Right forelimb (tissue), 1 donor: ENCODE measurements at places on chromosomes 3 and 15.

DNA sequence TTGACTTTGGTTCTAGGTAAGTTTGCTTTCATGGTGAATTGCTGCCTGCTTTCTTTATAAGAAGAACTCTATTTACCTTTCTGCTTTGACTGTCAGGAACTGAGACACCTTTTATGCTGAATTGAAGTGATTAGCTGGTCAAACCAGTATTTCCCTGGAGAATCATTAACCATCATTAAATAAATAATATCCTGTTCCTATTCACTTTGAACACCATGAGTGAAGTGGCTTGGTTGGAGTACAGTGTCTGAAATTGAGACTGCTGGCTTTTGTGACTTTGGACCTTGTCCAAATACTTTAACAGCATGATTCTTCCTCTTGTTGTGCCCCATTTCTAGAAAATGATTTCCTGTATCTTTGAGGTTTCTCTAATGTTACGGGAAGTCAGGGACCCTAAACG is 5.6 kb upstream of the TMEM62 start:
- no peak for DNase-seq

DNA sequence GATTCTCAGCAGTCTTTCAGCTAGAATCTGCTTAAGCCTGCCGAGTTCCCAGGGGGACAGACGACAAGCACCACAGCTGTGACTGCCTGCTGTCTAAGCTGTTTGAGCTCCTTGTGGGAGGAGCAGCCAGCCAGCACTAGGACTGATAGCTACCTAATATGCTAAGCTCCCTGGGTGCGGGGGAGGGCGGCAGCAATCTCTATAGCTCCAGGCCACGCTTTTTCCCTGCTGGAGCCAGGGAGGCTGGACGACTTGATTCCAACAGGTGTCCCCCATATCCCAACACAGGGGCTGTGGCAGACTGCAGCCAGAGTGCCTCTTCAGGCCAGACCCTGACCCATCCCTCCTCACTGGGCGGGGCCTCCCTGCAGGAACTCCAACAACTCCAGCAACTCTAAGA is 134.1 kb upstream of the ARPP21 start:
- peak; percentile 55 for DNase-seq

- peak; percentile 48 for DNase-seq
Observed at GRCh38 chr3:52532517-52532837, 1.2 kb downstream of the NT5DC2 start.

DNA sequence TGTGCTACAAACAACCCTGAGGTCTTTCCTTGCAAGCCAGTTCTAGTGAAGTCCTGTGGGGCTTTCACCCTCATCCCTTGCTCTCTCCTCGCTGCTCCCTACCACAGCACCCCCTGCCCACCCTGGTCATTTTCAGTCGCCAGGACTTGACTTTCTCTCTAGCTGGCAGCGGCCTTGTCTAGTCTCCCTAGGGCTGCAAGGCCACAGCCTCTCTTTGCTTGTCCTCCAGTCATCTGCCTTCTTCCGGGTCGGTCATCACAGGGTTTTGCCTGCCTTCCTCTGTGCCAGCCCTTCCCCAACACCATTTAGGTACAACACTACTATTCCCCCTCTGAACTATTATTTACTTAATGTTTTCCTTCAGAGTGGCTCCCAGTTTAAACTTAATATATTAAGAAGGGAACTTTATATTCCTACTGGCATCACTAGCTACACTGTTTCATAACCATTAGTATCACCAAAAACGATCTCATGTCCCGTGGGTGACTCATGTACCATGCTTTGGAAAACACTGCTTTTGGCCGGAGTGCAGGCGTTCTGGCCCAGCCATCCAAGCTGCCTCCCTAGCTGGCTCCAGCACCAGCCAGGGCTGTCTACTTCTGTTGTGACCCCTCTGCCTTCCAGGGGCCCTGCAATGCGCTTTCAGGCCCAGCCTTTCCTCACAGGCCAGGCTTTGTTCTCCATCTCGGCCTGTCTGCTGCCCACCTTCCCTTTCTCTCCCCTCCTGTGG is 21.4 kb downstream of the FAH start:
- DNase-seq: no peak

GRCh38 chr3:161946443-161946960 is 449.9 kb downstream of the OTOL1 start:
- no peak for DNase-seq

GRCh38 chr15:85324202-85324601 is 56.2 kb upstream of the AKAP13 start:
- no peak for DNase-seq
